ENCODE measurements at places on chromosomes 7 and 10.
A peak's percentile ranks its signal among the peaks of the same experiment; 100 is the strongest.

DNA sequence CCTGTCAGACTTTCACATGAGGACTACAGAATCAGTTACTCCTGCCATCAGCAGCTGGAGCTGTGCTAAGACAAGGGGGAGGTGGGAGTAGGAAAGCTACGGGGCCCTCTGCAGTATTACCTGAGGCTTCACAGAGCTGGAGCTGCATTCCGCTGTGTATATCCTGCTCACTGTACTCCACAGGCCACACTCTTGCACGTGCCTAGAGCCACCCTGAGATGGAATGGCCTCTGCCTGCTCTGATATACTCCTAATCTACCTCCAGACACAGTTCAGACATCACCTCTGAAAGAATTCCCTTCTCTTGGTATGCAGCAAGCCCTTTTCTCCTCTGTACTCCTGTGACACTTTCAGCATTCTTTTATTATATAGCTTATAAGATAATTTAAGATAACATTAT, 34.8 kb downstream of the TRDMT1 start:
- DNase-seq = no peak

DNA sequence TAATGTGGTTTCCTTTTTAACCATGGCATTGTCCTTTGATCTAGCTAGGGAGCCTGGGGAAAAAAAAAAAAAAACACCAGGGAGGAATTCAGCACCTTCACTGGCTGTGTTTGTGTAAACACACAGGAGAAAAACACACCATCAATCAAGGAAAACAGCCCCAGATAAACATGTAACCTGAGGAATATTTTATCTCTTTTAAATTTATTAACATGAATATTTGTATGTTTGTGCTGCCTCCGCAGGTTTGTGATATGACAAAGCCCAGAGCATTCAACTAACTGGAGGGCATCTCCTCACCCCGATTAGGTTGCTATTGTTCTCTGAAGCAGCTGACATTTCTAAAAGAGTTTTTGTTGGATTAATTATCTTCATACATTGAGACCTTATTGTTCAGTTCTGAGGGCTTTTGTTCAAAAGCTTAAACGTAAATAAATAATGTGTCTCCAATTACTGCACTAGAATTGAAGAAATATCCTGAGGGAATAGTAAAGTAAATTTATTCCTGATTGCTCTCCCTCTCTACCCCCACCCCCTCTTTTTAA, 89.4 kb upstream of the SEMA3E start:
- DNase-seq = no peak

GRCh38 chr7:148588670-148589131, 1.9 kb upstream of the C7orf33 start:
- DNase-seq = no peak

GRCh38 chr10:132595854-132596253, 58.3 kb downstream of the INPP5A start:
- no peak for DNase-seq

DNA sequence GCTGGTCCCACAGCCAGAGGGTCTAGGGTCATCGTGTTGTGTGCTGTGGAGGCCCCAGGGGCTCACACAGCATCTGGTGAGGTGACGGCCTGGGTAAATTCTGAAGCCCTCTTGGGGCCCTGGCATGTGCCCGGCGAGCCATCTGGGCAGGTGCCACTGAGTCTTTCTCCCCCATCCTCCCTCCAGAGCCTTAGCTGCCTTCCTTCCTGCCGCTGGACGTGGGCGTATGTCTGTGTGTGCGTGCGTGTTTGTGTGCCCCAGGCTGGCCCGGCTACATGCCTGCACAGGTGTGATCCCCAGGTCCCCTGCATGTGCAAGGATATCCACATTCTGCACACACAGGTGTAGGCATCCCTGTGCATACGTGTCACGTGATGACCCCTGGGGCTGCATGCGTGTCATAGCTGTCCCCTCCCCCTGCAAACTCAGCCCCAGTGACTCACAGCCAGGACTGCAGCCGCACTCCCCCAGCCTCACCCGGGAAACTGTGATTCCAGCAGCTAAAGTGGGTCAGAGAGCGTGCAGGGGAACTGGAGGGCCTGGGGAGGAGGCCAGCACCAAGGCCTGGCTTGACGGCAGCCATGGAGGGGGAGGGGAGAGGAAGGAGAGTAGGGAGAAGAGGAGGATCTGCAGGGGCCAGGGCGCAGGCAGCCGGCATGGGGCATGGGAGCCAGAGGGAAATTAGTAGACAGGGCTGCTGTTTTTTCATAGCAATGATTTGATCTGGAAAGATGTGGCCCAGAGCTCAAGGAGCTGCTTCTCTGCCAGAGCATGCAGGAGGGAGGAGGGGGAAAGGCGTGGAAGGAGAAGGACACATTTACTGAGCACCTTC, 46.4 kb downstream of the ELFN1 start:
- no peak for DNase-seq

DNA sequence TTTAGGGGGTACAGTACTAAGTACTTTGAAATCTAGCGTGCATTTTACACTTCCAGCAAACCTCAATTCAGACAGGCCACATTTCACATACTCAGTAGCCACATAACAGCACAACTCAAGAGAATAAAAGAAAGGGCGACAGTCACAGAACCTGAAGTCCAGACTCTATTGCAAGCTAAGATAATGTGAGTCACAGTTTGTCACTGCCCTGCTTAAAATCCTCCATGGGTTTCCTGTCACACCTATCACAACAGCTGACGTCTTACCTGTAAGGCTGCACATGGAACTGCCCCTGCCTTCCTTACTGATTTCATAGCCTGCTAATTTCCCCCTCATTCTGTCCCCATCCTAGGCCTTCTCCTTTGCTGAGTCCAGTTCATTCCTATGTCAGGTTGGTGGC, 16.1 kb upstream of the CDK14 start:
- DNase-seq = no peak

DNA sequence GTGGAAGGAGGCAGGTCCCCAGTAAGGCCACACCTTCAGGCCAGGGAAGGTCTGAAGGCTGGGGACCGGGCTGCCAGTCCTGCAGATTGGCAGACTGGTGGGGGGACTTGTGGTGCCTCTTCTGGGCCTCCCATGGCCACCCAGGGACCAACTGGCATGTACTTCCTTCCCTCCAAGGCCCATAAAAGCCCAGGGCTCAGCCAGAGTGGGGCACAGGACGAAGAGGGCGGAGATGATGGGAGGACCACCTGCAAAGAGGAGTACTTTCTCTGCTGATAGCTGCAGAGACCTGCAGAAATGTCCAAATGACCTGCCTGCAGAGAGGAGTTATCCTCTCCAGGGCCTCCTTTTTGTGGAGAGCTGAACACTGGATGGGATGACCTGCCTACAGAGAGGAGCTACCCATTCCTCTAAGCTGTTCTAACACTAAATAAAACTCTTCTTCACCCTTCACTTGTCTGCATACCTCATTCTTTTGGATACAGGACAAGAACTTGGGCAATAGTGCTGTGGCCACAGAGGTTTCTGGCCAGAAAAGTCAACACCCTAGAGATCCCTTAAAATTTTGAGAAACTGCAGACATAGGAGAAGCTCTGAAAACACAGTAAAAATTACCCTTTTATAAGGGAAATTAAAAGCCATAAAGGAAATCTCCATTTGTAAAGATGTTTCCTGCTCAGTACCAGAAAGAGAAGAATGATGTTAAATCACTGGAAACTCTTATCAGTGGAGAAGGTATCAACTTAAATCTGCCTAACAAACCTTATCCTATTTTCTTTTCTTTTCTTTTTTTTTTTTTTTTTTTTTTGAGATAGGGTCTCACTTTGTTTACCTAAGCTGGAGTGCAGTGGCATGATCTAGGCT, 20.7 kb upstream of the PRF1 start:
- no peak for DNase-seq

GRCh38 chr10:33764694-33765185, 430.3 kb upstream of the NRP1 start:
- DNase-seq = no peak

GRCh38 chr10:106395041-106395749, 769.3 kb downstream of the SORCS1 start:
- DNase-seq = no peak

- no peak for DNase-seq
Observed at GRCh38 chr7:128052404-128052803, 21.2 kb upstream of the LRRC4 start.

DNA sequence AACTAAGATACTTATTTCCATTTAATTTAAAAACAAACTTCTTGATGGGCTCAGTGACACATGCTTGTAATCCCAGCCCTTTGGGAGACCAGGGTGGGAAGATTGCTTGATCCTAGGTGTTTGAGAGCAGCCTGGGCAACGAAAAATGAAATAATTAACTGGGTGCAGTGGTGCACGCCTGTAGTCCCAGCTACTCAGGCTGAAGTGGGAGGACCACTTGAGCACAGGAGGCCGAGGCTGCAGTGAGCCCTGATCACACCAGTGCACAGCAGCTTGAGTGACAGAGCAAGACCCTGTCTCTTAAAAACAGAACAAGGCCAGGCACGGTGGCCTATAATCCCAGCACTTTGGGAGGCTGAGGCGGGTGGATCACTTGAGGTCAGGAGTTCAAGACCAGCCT, 37.4 kb downstream of the AVL9 start:
- DNase-seq = no peak

DNA sequence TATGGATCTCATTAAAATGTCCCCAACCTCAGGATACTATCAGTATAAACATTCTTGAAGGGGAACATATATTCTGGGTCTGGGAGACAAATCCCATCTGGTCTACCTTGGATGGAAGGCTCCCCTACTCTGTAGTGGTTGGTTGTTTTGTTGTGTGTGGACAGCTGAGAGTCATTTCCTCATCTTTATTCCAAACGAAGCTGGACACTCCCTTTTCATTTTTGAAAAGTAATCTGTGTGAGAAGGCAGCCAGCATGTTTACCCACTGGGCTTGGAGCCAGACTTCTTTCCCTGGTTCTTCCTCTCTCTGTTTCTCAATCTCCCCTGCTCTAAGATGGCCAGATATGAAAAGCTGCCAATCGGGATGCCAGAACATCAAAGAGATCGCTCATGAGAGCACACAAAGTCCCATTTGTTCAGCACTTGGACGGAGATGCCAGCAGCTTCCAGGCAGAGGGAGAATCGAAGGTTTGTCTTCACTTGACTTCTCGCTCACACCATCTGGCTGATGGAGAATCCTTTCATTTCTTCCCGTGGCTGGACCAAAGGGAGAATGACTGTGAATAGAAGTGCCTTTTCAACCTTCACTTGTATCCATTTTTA, 108.1 kb upstream of the AGR3 start:
- peak; percentile 61 for DNase-seq

DNA sequence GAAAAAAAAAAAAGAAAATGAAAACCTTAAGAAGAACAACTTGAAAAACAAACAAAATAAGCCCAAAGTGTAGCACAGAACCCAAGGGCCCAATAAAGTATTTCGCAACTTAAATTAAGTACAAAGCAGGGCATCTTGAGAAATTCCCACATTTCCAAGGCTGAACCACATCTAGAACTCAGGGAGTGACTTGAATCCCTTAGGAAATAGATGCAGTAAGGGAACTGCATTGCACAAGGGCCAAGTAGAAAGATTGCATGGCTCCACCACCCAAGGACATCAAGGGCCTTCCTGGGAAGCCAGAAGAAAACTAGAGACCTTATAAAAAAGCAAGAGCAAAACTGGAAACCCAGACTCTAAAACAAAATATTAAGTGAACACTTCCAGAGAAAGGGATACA, 352.7 kb downstream of the CXCL12 start:
- DNase-seq = no peak

DNA sequence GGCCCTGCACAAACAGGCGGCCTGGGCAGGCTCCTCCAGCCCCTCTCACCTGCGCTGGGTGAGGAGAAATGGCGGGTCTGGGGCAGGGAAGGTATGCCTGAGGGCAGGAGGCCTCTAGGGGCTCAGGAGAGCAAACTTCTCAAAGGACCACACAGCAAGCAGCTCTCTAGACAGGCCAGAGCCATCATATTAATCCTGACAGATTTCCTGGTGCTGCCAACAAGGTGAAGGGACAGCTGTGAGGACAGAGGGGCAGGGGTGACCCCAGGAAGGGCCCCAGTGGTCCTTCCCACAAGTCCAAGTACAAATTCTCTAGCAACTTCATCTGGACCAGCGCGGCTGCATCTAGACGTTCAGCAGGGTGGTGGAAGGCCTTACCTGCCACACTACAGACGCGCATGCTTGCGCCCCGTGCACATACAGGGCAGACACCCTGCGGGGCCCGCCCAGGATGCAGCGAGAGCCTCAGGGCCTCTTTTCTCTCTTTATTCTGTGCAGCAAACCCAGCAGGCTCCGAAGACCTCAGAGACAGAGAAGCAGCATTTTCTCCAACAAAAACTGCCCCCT, 62.1 kb downstream of the ZRANB1 start:
- no peak for DNase-seq

DNA sequence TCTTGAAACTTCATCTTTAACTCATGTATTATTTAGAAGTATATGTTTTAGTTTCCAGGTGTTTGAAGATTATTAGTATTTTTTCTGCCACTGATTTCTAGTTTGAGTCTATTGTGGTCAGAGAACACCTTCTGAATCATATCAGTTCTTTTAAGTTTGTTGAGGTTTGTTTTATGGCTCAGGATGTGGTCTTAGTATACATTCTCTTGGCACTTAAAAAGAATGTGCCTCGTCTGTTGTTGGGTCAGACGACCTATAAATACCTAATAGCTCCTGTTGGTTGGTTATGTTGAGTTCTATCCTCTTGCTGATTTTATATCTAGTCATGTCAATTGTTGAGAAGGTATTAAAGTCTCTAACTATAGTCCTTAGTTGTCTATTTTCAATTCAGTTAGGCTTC, 15.9 kb downstream of the TDRD1 start:
- no peak for DNase-seq

- DNase-seq = no peak
Observed at GRCh38 chr7:153061910-153062528, 302.5 kb downstream of the ACTR3B start.

DNA sequence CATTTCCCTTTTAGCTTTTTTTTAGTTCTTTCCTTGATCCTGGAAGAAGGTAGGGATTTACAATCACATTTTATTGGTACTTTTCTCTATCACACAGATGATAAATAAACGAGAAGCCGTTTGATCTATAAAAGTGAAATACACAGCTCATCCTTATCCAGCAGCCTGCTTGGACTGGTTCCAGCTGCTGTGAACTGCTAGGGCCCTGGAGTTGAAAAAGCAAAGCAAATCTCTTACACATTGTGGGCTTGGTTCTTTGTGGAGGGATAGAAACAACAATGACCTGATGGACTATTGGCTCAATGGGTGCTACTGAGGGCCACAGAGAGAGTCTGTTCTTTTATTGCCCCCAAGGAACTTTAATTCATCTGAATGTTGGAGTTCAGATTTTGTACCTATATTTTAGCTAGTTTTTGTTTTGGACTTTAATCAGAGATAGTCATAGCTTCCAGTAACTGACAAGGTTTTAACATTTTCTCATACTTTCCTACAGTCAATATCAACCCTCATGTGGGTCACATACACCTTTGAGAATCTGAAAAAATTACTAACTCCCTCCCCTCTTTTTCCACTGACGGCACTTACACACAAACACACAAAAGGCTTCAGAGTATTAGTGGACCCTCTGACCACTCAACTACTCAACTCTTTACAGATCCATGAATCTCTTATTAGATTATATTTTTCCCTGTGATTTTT, 91.6 kb upstream of the CCDC6 start:
- DNase-seq = no peak

Measured in AG04450 (cell line).